Activated B cell treated with CpG ODN at 0.5 μM for 24 hours (primary cell): ENCODE measurements at places on chromosomes 7 and 10.

GRCh38 chr10:62019013-62019684, 117.7 kb downstream of the ARID5B start:
- H3K4me3 ChIP-seq, result peak overlapping the region; percentile 13
- H3K27me3 ChIP-seq, result no peaks in the 10 kb centered on the region
- H3K4me1 ChIP-seq, result peaks cover 95% of the 10 kb centered on the region
- peaks cover 28% of the 10 kb centered on the region for H3K36me3 ChIP-seq
- H3K27ac ChIP-seq, result peak overlapping the region; percentile 96

- H3K36me3 ChIP-seq, result peaks cover 49% of the 10 kb centered on the region
- H3K27ac ChIP-seq, result peak overlapping the region; percentile 69
- no peak for DNase-seq
These were observed 6.4 kb downstream of the CARD11 start for GRCh38 chr7:3037259-3037658.

GRCh38 chr7:151897951-151898686, 21.2 kb upstream of the PRKAG2 start:
- no peaks in the 10 kb centered on the region for H3K36me3 ChIP-seq
- no peak for DNase-seq
- H3K27me3 ChIP-seq, result peaks cover 16% of the 10 kb centered on the region
- no peaks in the 10 kb centered on the region for H3K4me1 ChIP-seq
- H3K4me3 ChIP-seq, result no peak overlapping the region

GRCh38 chr10:5243521-5243987, 46.9 kb downstream of the AKR1C4 start:
- no peak overlapping the region for H3K4me3 ChIP-seq
- H3K27ac ChIP-seq, result no peak overlapping the region
- no peak for DNase-seq
- H3K4me1 ChIP-seq, result no peaks in the 10 kb centered on the region
- H3K36me3 ChIP-seq, result no peaks in the 10 kb centered on the region
- H3K27me3 ChIP-seq, result no peaks in the 10 kb centered on the region
